ENCODE measurements at places on chromosomes 3 and 15.

DNA sequence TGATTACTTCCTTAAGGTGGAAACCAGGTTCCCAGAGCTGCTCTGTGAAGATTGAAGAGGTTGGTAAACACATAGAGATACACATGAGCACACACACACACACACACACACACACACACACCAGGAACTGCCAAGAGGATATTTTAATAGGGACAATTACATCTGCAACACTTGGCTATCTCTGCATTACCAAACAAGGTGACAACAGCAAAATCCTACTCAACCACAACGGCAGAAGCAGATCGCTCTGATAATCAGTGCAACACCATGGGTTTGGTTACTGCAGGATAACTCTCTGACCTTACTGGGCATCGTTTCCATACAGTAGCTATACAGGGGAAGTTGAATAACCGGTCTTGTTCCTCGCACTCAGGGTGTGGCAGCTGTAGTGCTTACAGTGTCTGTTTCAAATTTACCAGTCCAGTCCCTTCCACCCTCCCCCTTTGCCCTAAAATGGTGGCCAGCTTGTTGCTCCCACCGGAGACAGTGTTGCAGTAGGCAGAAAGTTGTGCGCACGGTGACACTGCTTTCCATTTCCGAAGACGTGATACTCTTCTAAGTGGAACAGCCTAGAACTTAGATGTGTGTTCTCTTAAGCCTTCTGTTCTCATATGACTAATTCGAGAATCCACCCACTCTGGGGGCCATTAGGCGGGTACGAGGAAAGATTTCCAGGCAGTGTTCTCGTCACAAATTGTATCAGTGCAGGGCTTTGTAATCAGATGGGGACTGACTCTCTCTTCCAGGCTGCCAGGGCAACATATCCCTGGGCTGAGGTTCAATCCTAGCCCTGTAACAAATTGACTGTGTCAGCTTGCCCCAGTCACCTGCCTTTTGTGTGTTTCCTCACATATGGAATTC, 176.2 kb downstream of the P3H2 start:
- no peak for DNase-seq

- no peak for DNase-seq
Observed at GRCh38 chr15:95887666-95888390, 442.7 kb upstream of the NR2F2 start.

GRCh38 chr3:168847291-168847883, 751.7 kb upstream of the GOLIM4 start:
- DNase-seq: no peak

DNA sequence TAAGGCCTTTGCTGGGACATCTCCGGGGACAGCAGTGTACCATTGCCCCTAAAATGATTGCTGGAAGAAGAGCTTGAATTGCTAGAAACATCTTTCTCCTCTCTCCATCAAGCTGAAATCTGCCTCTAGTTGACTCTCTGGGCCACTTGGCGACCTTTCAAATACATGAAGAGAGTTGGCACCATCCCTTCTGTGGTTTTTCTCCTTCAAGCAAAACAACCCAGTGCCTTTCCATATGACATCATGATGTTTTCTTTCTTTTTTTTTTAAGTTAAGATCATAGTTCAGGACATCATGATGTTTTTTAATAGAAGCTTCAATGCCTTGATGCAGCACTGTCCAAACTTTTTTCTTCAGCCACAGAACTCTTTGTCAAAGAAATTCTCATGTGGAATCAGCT, 144.0 kb upstream of the PTPRG start:
- DNase-seq: no peak

- no peak for DNase-seq
Observed at GRCh38 chr15:61017109-61017508, 212.0 kb downstream of the RORA start.

GRCh38 chr3:124780356-124780755, 50.1 kb downstream of the UMPS start:
- DNase-seq: no peak

DNA sequence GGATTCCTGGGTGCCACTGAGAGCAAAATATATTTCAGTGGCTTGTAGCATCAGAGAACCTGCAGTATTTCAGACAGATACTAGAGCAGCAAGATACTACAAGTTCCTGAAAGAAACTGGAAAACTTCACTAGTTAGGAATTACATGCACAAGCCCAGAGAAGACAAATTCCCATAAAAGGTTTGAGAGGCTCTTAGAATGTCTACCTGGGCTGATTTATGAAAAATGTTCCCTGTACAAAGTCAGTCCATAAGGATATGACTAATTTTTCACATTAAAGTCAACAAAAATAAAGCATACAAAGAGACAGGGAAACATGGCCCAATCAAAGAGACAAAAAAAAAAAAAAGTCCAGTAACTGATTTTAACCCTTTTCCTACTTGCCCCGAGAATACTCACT, 302.6 kb downstream of the POLQ start:
- DNase-seq: no peak

- no peak for DNase-seq
Observed at GRCh38 chr3:17258823-17259436, 374.2 kb downstream of the PLCL2 start.

DNA sequence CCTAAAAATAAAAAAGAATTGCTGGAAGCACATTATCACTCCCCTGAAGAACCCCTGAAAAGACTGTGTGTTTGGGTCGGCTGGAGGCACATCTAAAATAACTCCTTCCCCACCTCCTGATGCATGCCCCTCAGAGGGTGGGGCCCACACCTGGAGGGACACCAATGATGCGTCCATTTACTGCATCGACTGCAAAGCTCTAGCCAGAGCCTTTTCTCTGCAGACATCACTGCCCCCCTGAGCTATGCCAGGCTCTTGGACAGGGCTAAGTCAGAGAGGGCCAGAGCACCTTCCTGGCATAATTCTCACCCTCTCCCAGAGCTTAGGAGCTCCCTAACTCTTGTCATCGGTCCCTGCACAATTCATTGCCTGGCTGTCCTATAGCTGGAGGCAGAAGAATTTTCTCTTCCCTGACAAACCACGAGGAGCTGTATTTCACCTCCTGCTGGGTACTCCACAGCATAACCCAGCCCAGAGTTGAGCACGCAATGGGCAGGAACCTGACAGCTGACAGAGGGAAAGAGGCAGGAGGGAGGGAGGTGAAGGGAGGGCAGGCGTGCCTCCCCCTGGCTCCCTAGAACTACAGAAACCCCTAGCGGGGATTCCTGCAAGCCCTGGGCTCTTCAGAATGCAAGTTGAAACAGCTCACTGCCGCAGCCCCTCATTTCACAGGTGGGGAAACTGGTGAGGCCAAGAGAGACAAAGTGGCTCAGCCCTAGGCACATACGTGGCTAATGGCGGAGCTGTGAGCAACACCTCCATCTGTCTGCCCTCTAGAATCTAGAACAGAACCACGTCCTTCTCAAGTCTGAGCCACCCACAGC, 46.6 kb downstream of the XXYLT1 start:
- DNase-seq: no peak
